ENCODE measurements at places on chromosomes 12 and 14.

- no peak for DNase-seq
These were observed 10.4 kb upstream of the PLEKHG3 start for GRCh38 chr14:64693810-64694165.

- no peak for DNase-seq
These were observed 6.4 kb upstream of the ALX1 start for GRCh38 chr12:85273381-85274314.

DNA sequence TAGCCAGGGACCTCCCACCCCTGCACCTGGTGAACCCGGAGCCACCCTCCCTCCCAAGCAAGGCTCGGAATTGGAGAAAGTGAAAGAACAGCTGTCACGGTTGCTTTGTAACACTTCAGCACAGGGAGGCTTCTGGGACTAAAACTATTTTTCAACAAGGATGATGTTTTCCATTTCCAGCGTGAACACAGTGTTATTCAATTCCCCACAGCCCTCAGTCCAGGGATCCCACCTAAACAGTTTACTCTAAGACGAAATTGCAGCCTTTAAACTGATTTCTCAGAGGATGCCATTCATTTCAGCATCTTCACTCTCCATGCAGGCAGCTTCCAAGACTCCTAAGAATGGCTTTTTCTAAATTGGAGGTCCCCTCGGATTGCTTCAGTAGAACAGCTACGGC, 229.2 kb downstream of the SLC15A4 start:
- DNase-seq: no peak

GRCh38 chr14:59253527-59253926, 65.1 kb downstream of the DAAM1 start:
- no peak for DNase-seq

DNA sequence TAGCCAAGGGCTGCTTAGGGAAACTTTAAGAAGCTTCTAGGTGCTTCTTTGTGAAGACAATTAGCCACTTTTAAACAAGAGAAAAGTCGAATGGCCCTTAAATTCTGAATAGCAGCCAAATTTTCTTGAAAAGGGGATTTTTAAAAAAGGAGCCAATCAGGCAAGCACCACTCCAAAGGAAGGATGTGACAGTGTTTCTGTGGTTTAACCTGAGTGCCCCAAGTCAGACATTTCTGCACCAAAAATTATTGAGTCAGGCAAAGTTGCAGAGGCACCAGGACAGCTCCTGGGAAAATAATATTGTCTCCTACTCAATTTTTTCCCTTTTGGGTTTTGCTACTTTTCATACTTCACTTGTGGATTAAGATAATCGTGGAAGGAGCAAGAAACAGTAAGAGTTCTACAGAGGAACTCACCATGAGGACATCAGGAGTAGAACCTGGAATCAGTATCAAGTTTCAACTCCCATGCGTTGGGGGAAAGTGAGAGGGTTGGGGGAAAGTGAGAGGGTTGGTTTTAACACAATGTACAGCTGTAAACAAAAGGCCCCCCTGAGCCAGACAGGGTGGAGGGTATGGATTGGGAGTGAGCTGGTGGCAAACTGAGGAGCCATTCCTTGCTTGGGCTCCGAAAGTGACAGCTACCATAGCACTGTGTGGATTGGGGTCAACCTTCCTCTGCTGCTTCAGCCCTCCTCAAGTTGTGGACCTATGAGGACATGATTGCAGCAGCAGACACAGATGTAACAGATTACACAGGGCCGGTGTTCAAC, 90.8 kb downstream of the SLC38A1 start:
- DNase-seq: no peak

DNA sequence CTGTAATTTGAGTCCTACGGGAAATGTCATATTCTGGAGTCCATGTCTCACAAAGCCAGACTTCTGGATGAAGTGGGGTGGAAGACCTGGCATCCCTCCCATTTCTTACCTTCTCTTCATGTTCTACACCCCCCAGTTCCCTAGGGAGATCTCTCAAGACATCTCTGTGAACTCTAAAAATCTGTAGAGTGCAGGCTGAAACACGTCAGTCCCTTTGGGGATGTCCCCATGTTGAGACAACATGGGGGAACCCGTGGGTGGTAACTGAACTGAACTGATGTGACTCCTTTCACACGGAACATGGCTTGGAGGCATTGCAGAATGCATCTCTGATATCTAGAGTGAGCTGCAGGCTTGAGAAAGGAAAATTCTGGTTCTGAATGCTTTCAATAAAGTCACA, 15.2 kb downstream of the SERPINA12 start:
- no peak for DNase-seq

DNA sequence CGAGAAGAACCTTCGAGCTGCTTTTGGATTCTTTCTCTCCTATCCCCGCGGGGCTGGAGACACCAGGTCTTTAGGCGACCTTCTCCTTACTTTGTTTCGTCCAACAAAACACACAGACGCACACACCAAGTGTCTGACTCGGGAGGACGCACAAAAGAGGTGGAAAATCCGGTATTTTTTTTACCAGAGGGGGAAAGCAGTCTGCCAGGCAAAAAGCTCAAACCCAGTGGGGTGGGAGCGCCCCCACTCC, 2.1 kb downstream of the SIX4 start:
- no peak for DNase-seq
